ENCODE measurements at places on chromosomes 2 and 18.

GRCh38 chr2:99980176-99980575, 162.2 kb downstream of the AFF3 start:
- DNase-seq = no peak

DNA sequence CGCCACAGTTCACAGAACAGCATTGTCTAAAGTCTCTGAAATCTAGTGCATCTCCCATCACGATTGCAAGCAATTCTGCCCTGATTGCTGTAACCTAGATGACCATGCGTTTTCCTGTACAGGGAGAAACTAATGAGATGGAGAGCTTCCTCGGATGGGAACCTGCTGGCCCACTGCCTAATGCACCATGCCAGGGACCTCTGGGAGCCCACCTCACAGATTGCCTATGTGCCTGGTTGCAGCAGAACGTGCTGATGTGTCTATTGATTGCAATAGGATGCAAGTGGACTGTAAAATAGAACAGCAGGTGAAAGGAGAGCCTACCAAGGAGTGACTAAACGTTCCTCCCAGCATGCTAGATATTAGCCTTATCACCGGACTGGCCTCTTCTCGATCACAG, 141.0 kb upstream of the RAB12 start:
- DNase-seq = no peak

DNA sequence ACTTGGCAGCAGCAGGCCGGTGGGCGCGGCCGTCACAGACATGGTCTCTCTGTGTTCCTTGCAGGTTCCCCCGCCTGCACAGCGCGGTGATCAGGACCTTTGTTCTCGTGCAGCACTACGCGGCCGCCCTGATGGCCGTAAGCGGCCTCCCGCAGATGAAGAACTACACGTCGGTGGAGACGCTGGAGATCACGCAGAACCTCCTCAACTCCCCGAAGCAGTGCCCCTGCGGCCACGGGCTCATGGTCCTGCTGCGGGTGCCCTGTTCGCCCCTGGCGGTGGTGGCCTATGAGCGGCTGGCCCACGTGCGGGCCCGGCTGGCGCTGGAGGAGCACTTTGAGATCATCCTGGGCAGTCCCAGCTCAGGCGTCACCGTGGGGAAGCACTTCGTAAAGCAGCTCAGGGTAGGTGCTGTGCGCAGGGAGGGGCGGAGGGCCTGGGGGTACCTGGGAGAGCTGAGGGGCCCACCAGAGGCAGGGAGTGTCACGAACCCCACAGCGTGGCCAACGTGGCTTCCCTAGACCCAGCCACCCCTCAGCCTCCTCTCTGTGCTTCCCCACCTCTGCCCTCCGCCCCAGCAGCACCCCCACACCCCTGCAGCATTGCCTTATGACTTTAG, 59.3 kb downstream of the NTSR2 start:
- DNase-seq = no peak

GRCh38 chr2:33395655-33396249, 80.7 kb upstream of the RASGRP3 start:
- peak; percentile 26 for DNase-seq

DNA sequence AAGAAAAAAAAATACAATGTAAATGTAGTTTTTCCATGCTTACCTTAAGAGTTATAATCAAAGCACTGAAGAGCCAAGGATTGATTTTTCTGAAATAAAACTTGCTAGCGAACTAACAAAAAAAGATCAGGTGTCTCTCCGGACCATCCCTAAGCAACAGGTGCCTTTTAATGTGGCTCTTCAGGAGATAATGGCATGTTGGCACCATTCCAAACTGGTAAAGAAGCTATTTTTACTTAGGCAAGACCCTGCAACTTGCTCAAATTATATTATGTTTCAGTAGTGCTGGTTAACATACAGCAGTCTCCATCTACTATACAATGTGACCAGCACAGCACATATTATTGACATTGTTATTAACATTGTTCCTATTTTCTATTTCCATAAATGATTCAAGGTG, 2.3 kb upstream of the GCC2 start:
- DNase-seq = no peak

- DNase-seq = no peak
Measured at GRCh38 chr2:174337337-174338146, 2.8 kb downstream of the SP9 start.

DNA sequence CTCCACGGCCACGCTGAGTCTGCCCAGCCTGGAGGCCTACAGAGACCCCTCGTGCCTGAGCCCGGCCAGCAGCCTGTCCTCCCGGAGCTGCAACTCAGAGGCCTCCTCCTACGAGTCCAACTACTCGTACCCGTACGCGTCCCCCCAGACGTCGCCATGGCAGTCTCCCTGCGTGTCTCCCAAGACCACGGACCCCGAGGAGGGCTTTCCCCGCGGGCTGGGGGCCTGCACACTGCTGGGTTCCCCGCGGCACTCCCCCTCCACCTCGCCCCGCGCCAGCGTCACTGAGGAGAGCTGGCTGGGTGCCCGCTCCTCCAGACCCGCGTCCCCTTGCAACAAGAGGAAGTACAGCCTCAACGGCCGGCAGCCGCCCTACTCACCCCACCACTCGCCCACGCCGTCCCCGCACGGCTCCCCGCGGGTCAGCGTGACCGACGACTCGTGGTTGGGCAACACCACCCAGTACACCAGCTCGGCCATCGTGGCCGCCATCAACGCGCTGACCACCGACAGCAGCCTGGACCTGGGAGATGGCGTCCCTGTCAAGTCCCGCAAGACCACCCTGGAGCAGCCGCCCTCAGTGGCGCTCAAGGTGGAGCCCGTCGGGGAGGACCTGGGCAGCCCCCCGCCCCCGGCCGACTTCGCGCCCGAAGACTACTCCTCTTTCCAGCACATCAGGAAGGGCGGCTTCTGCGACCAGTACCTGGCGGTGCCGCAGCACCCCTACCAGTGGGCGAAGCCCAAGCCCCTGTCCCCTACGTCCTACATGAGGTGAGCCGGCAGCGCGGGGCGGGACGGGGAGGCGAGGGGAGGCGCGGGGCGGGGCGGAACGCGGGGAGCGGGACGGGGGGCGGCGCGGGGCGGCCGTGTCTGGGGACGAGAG, 15.2 kb downstream of the NFATC1 start:
- DNase-seq = no peak

GRCh38 chr2:233473878-233474277, 92.7 kb downstream of the USP40 start:
- DNase-seq = no peak

DNA sequence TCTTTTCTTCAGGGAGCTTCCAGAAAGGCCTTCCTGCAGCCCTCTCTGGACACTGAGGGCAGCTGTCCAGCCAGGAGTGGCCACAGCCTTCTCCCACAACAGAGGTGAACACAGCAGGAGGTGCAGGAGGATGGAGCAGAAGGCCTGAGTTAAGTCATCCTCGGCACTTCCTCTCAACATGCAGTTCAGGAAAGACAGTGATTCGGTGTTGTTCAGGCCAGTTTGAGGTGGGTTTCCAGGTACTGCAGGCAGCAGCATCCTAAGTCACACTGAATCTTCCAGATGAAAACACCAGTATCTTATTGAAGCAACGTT, 225.3 kb upstream of the PXDN start:
- DNase-seq = no peak

DNA sequence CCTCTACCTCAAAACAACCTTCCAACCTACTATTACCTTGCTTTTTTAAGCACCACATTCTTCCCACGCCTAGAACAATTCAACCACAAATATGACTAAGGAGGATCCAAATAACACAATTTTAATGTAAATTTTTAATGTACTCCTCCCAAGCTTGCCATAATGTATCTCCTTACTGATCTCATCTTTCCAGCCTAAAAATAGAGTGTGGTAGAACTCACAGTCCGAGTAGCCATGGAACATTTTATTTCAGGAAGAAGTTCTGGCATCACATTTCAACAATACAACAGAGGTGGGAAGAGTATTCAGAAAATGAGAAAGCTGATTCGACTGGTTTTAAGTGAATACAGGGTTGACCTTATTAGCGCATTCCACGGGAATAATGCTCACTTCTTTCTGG, 15.4 kb downstream of the FEZ2 start:
- no peak for DNase-seq

DNA sequence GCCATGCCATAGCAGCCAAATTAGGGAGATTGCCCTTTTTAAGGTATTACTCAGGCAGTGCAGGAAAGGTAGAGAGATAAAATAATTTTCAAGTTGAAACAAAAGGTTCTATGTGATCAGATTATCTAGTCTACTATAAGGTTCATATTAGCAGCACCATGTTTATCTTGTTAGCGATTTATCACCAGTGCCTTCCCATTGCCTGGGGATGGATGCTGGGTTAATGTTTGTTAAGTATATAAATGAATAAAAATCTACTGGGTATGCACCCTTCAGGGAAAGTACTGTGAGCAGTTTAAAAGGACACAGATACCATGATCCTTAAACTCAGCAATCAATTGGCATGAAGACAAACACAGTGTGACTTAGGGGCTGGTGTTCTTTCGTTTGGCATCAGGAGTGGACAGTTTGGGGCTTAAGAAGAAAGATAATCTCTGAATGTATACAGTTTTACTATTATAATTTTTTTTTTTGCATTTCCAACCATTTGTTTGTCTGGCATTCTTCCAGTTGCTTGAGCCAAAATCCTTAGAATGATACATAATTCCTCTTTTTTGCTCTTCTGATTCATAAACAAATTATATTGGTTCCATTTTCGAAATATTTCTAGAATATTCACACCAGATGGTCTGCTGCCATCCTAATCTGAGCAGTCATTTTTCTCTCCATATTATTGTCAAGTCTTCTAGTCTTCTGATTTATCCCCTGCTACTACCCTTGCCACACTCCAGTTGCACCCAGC, 512.8 kb upstream of the SLC8A1 start:
- DNase-seq = no peak

DNA sequence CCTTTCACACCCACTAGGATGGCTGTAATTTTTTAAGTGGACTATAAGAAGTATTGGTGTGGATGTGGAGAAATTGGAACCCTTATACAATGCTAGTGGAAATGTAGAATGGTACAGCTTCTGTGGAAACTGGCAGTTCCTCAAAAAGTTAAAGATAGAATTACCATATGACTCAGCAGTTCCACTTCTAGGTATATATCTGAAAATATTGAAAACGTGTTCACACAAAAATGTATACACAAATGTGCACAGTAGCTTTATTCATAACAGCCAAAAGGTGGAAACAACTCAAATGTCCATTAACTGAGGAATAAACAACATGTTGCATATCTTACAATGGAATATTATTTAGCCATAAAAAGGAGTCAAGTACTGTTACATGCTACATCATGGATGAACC, 17.7 kb downstream of the TANK start:
- DNase-seq = no peak

- DNase-seq = no peak
Measured at GRCh38 chr2:39772812-39773152, 6.3 kb downstream of the THUMPD2 start.

GRCh38 chr2:198966269-198966668, 491.5 kb downstream of the SATB2 start:
- no peak for DNase-seq

GRCh38 chr2:45436456-45436855, 174.6 kb downstream of the SRBD1 start:
- DNase-seq = no peak

GRCh38 chr2:227513113-227513512, 41.2 kb downstream of the AGFG1 start:
- DNase-seq = no peak

DNA sequence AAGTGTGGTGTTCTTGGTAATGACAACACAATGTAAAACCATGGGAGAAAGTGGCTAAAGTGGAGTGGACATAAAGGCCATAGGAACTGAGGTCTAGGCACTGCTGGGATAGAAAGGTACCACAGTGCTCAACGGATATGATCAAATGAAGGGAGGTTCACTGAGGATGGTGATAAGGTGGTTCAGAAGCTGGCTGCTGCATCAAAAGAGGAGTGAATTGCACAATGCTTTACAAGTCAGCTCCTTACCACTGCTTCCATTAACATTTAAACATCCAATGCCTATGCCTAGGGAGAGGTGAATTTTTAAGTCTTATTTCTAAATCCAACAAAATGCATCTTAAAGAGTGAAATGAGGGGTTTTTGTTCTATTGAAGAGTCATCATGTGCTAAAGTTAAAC, 100.1 kb upstream of the ITGB6 start:
- no peak for DNase-seq

DNA sequence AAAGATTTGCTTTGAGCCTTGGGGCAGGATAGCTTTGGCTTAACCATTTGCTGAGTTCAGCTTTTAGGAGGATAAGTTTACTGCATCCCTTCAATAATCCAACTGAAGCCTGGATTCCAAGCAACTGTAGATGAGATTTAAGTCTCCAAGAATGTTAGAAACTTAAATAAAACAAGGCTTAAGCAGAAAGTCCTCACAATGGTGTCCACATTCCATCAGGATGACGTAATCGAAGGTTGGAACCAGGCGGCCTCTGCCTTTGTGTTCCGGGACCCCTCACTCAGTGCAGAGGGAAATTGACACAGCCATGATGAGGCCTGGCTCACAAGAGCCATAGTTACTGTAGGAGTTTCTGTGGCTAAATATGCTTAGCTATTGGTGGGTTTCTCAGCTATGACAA, 260.4 kb downstream of the LPIN1 start:
- no peak for DNase-seq

GRCh38 chr2:235829726-235830125, 335.9 kb downstream of the AGAP1 start:
- DNase-seq = no peak

GRCh38 chr18:75735291-75735690, 307.8 kb upstream of the SMIM21 start:
- DNase-seq = no peak

- no peak for DNase-seq
Measured at GRCh38 chr2:230202430-230203109, 17.2 kb downstream of the SP110 start.

DNA sequence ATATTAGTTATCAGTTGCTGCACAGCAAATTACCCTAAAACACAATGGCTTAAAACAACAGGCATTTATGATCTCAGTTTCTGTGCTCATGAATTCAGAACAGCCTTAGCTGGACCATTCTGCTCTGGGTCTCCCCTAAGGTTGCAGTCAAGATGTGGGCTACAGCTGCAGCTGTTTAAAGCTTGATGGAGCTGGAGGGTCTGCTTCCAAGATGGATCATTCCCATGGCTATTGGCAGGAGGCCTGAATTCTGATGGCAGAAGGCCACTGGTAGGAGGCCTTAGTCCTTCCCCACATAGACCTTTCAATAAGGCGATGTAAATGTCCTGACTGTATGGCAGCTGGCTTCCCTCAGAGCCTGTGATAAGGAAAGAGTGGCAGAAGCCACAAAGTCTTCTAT, 118.6 kb upstream of the SERPINE2 start:
- DNase-seq = no peak

GRCh38 chr2:218397463-218397819, 2.2 kb upstream of the CTDSP1 start:
- DNase-seq = no peak

DNA sequence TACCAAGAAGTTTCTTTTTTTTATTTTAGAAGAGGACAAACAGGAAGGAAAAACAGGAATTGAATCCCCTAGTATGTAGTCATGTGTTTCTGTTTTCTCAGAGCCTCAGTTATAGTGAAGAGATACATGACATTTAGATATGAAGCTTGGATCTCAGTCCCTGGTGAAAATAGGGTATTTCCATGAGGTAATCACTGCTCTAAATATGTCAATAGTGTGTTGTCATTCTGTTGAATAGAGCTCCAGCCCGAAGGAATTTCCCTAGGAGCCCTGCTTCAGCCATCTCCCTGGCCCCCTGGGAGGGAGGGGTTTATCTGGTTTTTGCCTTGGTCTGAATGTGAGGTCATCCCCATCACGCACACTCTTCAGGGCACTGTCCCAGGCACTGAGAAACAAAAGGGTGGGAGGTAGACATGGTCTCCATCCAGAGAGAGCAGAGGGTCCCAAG, 47.1 kb upstream of the REL start:
- no peak for DNase-seq
